ENCODE measurements at places on chromosomes 1 and 21.

GRCh38 chr21:25791319-25791718, 56.5 kb downstream of the GABPA start:
- no peak for DNase-seq

DNA sequence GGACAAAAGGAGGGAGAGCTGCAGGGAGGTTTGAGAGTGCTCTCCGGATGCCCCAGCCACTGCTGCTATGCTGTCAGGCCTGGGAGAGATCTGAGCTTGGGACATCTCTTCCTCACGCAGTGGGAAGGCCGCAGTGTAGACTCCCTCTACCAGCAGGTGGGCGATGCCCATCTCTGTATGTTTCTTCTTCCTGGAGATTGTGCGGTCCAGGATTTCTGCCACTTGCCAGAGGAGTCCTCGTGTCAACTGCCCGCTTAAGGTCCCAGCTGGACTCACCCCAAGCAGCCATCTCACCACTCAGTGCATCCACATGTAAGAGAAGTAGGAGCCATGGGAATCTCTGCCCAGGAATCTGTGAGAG, 10.9 kb downstream of the CPLANE2 start:
- no peak for DNase-seq

DNA sequence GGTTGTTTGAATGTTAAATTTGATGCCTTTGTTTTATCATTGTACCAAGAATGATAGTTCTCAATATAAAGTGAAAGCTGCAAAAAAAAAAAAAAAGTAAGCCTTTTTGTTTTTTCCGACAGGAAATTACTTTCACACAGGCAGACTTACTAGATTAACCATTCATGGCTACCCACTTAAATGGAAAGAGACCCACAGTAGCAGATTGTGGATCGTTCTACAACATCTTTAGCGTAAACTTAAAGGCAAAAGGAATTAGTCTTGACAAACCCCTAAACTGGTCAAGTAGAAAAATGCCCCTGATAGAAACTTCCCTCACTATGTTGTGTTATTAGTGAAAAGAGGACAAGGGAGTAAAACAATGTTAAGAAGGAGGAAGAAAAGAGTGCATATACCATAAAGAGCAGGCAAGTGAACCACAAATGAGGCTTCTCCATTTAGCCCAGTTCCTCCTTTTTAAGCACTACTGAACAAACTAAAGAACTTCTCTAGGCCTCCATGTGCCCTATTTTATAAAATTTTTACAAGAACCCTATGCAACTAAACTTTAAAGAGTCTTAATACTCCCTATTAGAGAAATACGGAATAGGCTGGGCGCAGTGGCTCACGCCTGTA, 1560.3 kb downstream of the MRPL39 start:
- no peak for DNase-seq

GRCh38 chr21:34877485-34878128, 171.5 kb downstream of the RUNX1 start:
- no peak for DNase-seq

DNA sequence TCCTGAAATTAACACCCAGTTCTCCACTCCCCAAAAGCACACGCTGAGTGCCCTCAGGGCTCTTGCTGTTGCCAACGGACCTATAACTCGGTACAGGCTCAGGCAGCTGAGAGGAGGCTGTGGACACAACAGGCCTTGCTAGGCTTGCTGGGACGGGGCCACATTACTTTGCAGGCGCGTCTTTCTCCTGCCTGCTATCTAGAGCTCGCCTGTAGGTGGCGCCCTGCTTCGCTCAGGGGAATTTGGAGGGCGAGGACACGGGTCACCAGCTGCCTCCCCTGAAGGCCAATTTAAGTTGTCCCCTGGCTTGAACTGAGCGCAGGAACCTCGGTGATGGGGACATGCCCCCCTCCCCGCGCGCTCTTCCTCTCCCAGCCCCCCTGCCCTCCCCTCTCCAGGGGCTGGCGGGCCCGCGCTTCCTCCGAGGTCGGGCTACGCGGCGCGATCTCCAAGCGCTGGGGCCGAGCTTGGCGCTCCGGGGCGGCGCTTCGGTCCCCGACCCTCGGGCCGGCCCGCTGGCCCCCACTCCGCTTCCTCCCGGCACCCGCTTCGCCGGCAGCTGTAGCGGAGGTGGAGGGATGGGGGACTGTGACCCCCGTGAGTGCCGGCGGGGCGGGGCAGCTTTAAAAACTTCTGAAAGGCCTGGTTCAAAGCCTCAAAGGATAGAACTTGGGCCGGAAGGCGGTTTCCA, 32.4 kb upstream of the NFIA start:
- peak; percentile 96 for DNase-seq

- DNase-seq, result peak; percentile 63
These were observed 67.7 kb downstream of the MACF1 start for GRCh38 chr1:39272027-39272797.

GRCh38 chr1:61993331-61993961, 201.2 kb upstream of the L1TD1 start:
- no peak for DNase-seq

GRCh38 chr1:10909697-10910680, 102.5 kb upstream of the TARDBP start:
- DNase-seq, result peak; percentile 89

GRCh38 chr1:176605176-176605575, 142.2 kb downstream of the PAPPA2 start:
- DNase-seq, result no peak

DNA sequence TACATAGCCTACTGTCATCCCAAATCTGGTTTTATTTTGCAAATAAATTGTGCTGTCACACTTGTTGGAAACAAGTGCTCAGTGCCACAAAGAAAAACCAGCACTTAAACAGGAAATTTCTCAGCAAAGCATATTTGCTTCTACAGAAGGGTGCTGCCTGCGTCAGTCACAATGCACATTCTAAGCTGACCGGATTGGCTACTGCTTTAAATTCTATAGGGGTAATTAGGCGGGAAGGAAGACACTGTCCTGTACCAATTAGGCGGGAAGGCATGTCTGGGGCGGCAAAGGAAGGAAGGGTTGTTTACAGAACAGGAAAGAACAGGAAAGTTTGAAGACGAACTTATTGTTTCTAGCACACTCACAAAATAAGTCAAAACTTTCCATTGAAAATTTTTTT, 2.8 kb downstream of the IFI16 start:
- peak; percentile 90 for DNase-seq

DNA sequence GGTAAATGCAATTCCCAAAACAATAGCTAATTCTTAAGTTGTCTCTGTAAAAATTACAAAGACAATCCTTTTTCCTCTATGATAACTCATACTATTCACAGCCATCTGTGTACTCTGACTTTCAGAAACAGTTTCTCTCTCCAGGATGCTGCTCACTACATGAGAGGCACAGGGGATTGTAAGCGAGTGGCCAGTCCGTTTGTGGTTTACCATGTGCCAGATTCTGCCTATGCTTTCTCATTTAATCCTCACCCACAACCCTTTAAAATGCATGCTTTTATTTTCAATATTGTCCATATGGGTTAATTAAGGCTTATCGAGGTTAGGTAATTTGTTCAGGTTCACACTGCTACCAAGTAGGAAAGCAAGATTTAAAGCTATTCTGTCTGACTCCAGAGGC, 23.0 kb downstream of the RGS1 start:
- no peak for DNase-seq

DNA sequence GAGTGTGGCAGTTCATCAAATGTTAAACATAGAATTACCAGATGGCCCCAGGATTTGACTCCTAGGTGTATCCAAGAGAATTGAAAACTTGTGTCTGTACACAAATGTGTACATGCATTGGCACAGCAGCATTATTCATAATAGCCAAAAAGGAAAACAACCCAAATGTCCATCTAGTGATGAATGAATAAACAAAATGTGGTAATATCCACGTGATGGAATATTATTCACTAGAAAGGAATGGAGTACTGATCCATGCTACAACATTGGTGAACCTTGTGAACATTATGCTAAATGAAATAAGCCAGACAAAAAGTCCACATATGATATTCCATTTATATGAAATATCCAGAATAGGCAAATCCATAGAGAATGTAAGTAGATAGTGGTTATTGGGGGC, 77.7 kb downstream of the RAVER2 start:
- DNase-seq, result peak; percentile 21

- DNase-seq, result no peak
These were observed 14.9 kb downstream of the SLC45A1 start for GRCh38 chr1:8332806-8333205.

GRCh38 chr1:31013187-31013864, 52.2 kb downstream of the PUM1 start:
- DNase-seq, result no peak

DNA sequence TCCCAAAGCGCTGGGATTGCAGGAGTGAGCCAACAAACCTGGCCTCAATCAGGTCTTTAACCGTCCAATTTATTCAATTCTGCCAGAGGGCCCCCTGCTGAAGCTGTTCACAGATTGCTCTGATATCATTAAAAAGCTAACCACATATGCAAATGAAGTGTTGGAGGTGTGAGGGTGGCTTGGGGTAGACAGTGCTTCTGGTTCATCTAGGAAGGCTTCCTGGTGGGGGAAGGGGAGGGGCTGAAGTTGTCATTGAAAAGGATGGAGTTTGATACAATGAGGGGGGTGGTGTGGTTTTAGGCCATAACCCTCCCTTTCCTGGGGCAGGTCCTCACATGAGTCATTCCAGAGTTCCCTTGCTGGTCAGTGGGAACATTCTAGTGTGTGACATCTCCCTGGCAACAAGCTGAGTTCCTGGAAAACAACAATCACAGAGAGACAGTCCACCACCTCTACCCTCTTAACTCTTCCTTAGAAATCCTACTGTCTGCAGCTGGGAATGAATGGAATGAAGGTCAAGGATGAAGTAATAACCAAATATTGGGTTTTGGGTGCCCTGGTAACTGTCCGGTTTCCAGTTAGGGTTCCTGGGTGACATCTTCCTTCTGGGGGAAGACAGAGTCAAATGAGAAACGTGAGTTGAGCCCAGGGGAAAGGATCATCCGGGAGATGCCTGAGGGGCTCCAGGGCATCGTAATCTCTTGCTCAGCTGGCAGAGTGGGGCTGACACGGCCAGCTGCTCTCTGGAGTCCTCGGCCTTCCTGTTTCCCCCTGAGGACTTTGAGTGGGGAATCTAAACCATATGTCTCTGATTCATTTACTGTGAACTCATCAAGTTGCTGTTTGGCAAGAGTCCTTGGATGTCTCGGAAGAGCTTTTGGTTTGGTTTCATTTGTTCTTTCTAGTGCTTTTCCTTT, 32.2 kb downstream of the BATF3 start:
- DNase-seq, result no peak

DNA sequence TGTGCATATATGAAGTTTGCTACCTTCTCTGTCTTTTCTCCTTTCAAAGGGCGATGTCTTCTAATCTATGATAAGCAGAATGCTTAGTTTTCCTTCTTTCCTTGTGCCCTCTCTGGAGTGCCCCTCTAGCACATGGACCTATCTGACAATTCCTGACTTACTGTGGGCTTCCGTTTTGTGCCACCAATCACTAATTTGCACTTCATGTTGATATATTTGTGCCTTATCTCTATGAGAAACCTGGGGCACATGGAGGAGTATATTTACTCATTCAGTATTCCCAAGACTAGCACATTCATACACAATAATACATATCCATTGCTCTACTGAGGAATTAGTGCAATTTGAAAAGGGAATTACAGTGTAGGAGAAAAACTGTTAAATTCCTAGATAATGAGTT, 197.7 kb downstream of the CTH start:
- DNase-seq, result no peak

DNA sequence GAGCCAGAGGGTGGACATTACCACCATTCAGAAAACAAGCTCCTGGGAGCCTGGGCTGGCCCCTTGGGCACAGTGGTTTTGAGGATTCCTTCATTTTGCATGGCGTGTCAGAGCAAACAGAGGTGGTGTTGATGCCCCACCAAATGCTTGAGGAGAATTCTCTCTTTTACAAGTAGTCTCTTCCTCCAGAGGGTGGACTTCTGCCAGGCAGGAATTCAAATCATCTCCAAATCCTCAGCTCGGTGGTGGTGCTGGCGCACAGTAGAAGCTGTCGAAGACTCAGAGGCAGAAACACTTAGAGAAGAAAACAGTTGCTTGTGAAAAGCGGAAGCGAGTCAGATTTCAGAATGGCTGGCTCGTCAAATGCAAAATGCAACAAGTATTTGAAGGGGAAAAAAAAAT, 3.4 kb upstream of the CHI3L1 start:
- no peak for DNase-seq

DNA sequence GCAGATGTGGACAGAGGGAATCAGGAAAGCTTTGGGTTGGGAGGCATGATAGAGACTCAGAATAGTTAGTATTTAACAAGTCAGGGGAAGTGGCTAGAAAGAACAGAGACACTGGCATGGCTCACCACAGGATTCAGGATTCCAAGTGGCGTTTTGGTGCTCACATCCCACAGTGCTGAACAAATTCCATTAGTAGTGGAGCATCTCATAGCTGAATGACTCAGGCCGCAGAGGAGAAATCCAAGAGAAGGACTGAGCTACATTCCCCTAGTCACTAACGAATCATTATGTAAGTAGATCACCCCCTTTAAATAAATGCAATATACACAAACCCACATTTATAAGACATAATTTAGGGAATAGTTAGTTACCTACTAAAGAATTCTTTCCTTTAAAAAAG, 5.0 kb upstream of the KCNJ9 start:
- no peak for DNase-seq

- no peak for DNase-seq
These were observed 33.5 kb downstream of the SLC1A7 start for GRCh38 chr1:53108646-53109580.

GRCh38 chr1:53729456-53730223, 9.3 kb downstream of the GLIS1 start:
- no peak for DNase-seq

- no peak for DNase-seq
These were observed 67.1 kb downstream of the HIVEP3 start for GRCh38 chr1:41851589-41851988.

GRCh38 chr1:1034439-1034781, 14.5 kb downstream of the AGRN start:
- peak; percentile 67 for DNase-seq

GRCh38 chr21:44924606-44925377, 4.1 kb upstream of the ITGB2 start:
- peak; percentile 74 for DNase-seq

GRCh38 chr1:5938101-5938646, 54.1 kb downstream of the NPHP4 start:
- DNase-seq, result no peak

DNA sequence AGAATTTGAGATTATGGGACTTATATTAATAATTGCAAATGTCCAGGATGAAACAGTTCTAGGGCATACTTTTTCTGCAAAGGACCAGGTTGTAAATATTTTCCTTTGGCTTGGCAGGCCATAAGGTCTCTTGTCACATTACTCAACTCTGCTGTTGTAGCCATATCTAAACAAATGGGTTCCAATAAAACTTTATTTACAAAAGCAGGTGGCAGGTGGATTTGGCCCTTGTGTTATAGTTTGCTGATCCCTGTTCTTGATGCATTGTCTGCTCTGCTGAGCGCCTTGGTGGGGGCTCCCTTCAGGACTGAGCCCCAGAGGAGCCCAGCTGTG, 258.5 kb downstream of the FOXD2 start:
- DNase-seq, result no peak

DNA sequence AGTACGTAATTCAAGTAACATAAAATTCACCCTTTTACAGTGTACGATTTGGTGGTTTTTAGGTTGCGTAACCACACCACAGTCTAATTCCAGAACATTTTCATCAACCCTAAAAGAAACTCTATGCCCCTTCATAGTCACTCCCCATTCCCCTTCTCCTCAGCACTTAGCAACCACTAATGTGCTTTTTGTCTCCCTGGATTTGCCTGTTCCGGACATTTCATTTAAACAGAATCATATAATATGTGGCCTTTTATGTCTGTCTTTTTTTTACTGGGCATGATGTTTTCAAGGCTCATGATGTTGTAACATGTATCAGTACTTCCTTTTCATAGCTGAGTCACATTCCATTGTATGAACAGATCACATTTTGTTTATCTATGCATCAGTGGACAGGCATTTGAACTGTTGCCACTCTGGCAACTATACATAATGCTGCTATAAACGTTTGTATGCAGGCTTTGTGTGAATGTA, 20.8 kb downstream of the OBSCN start:
- no peak for DNase-seq

All from activated CD4-positive, alpha-beta T cell treated with anti-CD3 and anti-CD28 coated beads, Interleukin-2, amount 10 ng/mL, durations not matched to agents 24 days and 14 days (primary cell).